ENCODE measurements at places on chromosomes 16 and 17.
A peak's percentile ranks its signal among the peaks of the same experiment; 100 is the strongest.

DNA sequence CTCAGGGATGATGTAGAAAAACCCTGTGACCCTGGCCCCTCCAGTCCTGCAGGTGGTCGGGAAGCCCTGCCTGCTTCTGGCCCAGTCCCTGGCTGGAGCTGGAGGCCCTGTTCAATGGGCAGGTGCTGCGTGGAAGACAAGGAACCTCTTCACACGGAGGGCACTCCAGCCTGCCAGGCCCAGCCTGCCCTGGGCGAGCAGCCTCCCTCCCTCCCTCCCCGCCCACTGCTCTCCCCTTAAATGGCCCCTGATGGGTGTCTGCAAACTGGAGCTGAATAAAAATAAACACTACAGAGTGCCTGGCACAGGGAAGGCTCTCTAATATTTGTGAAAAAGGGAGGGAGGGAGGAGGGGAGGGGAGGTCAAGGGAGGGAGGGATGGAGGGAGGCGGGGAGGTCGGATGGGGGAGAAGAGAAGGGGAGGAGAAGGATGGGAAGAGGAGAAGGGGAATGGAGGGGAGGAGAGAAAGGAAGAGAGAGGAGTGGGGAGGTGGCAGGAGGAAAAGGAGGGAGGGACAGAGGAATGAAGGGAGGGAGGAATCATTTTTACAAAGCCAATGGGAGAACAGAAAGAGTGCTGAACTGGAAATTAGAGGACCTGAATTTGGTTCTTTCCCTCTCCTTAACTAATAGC is 222.8 kb upstream of the TNRC6C start:
- no peak for DNase-seq

DNA sequence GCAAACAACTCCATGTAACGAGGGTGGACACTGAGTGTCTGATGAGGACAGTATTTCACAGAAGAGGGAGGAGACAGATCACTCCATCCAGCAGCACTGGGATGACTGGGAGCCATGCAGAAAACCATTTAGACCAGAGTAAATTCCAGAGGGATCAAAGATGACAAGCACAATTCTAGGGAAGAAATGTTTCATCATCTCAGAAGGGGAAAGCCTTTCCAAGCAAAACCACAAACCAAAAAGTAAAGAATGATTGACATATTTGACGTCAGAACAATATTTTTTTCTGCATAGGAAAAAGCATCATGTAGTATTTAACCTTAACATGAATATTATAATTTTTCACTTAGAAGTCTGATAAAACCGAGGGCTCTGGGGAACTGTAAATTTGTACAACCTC is 4.8 kb downstream of the DNASE1 start:
- DNase-seq = no peak

GRCh38 chr17:8292639-8293395 is 2.4 kb downstream of the SLC25A35 start:
- DNase-seq = peak; percentile 17

- no peak for DNase-seq
Measured at GRCh38 chr17:78412403-78412802, 34.0 kb downstream of the PGS1 start.

DNA sequence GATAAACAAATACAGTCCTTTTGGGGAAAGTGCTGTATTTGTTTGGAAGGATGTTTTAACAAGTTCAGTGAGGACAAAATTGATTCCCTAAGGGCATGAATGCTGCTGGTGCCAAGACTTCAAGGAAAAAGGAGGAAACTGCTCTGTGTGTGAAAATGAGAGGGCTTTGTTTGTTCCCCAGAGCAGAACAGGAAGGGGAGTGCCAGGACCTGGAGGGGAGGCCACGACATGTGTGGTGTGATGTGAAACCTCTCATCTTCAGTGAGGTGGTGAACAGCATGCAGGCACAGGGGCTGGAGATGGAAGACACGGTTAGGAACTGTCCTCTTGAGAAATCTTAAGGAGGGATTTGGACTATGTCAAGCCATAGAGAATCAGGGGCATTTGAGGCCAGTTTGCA is 46.6 kb upstream of the GRIN2A start:
- no peak for DNase-seq

- no peak for DNase-seq
Measured at GRCh38 chr17:67528751-67529436, 151.8 kb downstream of the PITPNC1 start.

- no peak for DNase-seq
Measured at GRCh38 chr17:20998571-20999043, 44.2 kb downstream of the USP22 start.

GRCh38 chr17:16585796-16586195 is 16.8 kb upstream of the ZNF287 start:
- DNase-seq = no peak

DNA sequence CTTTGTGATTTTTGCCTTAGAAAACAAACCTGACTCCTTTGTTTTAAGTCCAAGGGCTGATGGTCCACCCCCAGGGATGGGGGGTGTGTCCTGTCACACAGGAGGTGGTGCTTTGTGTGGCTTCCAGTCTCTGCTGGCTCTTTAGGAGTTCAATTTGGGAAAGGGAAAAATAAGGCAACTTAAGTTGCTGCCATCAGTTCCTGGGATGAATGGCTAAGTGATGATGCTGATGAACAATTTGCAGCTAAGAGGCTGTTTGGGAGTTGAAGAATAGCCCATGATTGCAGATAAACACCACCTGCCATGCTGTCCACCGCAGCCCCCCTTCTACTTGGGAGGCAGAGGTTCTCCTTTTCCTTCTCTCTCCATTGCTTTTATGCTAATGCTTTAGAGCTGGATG is 40.2 kb downstream of the ARL4D start:
- DNase-seq = no peak

- DNase-seq = no peak
Measured at GRCh38 chr17:2608350-2608913, 15.0 kb downstream of the PAFAH1B1 start.

DNA sequence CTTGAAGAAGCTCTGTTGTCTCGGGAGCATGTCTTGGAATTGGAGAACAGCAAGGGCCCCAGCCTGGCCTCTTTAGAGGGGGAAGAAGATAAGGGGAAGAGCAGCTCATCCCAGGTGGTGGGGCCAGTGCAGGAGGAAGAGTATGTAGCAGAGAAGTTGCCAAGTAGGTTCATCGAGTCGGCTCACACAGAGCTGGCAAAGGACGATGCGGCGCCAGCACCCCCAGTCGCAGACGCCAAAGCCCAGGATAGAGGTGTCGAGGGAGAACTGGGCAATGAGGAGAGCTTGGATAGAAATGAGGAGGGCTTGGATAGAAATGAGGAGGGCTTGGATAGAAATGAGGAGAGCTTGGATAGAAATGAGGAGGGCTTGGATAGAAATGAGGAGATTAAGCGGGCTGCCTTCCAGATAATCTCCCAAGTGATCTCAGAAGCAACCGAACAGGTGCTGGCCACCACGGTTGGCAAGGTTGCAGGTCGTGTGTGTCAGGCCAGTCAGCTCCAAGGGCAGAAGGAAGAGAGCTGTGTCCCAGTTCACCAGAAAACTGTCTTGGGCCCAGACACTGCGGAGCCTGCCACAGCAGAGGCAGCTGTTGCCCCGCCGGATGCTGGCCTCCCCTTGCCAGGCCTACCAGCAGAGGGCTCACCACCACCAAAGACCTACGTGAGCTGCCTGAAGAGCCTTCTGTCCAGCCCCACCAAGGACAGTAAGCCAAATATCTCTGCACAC is 21.2 kb downstream of the AKAP1 start:
- no peak for DNase-seq

DNA sequence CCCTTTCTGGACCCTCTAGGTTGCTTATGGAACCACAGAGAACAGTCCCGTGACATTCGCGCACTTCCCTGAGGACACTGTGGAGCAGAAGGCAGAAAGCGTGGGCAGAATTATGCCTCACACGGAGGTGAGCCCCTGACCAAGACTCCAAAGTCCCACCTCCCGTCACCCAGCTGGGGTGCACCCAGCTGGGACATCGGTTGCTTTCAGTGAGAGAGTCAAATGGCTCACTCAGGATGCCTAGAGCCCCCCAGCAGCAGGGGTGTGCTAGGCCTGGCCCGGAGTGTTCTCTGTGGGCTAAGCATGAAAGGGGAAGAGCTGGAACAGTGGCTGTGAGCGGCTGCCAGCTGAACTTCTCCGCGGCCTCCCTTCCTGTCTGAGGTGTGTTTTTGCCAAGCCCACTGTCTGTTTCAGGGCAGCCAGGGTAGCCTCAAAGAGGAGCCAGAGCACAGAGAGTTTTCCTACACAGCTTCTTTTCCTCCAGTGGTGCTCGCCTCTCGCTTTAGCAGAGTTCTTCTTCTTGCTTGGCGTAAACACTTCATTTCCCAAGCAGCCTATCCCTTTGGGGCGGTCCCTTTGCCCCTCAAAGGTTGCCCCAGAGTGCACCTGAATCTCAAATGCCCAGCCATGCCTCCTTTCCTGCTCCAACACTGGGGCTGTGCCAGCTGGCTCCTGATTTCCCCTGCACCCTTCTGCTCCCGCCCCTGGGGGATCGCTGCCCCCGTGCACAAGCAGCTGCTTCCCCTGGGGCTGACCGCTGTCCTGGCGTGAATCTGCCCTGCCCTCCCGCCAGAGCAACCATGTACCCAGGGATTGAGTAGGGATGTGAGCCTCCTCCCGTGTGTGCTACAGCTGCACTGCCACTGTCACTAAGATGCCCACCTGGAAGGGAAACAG is 2.6 kb upstream of the CHAD start:
- no peak for DNase-seq

DNA sequence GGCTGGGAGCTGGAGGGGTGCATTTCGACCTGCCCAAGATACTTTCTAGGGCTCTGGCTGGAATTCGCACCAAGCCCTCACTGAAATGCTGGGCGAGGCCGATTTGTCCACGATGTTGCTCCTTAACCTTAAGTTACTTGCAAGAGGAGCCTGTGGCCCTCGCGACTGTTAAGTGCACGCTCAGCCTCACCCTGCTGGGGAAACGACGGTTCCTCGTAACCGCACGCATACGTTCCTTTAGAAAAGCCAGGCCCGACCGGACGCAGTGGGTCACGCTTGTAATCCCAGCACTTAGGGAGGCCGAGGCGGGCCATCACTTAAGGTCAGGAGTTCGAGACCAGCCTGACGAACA is 607 bp upstream of the NCOR1 start:
- DNase-seq = peak; percentile 43

DNA sequence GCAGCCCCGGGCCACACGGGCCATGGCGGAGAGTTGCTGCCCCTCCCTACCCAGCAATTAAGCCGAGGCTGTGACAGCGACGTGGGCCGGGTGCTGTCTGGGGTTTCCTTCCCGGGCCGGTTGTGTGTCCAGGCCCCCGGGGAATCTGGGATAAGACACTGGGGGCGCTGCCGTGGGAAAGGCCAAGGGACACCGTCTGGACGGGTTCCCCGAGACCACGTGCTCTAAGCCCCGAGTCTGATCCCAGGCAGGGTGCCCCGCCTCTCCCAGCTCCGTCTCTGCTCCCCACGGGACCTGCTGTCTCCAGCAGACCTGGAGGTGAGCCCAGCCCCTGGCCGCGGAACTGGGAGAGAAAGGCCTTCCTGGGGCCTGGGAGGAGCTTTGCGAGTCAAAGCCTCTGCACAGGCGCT is 92.2 kb downstream of the IRX3 start:
- DNase-seq = no peak

DNA sequence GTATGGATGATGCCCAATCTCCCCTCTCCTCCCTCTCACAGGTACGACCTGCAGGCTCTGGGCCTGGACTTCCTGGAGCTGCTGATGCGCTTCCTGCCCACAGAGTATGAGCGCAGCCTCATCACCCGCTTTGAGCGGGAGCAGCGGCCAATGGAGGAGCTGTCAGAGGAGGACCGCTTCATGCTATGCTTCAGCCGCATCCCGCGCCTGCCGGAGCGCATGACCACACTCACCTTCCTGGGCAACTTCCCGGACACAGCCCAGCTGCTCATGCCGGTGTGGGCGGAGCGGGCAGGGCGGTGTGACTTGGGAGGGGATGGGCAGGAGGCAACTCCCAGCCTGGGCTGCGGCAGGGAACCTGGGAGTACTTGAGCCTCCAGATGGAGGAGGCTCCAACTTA is 18.1 kb downstream of the SPATA32 start:
- DNase-seq = no peak

GRCh38 chr16:23079675-23080301 is 69.5 kb downstream of the USP31 start:
- DNase-seq = no peak

DNA sequence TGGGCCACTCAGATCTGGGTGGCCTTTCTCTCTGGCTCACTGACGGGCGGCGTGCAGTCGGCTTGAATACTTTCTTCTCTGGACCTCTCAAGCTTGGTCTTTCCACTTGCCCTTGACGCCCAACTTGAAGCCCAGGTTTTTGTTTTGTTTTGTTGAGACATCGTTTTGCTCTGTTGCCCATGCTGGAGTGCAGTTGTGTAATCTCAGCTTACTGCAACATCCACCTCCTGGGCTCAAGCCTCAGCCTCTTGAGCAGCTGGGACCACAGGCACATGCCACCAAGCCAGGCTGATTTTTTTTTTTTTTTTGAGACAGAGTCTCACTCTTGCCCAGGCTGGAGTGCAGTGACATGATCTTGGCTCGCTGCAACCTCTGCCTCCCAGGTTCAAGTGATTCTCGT is 22.7 kb upstream of the KIF19 start:
- DNase-seq = no peak

DNA sequence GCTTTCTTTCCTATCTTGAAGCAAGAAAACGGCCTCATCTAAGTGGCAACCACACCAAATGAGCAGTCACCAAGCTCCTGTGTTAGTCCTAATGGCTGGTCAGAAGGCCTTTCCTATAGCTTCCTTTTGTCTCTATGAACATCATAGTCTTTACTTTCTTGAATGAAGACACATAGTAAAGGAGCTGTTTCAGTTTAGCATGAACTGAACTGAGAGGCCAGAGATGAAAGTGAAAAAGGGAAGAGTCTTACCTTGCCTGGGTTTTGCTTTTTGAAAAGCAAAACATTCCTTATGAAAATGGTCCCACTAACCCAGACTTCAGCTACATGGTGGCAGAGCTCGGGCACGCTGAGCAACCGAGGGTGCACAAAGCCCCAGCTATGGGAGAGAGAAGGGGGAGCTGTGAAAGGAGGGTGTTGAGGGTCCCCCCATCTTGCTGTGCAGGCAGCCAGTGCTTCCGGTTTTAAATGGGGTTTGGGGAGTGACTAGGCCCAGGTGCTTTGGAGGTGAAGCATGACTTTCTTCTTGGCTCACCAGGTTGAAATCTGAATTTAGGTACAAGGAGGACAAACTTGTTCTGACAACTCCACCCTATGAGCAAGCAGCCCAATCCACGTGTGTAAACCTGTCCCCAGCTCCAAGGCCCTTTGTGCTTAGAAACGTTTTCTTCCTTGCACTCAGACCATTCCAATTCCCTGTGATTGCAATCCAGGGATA is 9.1 kb upstream of the PSMC3IP start:
- DNase-seq = no peak

DNA sequence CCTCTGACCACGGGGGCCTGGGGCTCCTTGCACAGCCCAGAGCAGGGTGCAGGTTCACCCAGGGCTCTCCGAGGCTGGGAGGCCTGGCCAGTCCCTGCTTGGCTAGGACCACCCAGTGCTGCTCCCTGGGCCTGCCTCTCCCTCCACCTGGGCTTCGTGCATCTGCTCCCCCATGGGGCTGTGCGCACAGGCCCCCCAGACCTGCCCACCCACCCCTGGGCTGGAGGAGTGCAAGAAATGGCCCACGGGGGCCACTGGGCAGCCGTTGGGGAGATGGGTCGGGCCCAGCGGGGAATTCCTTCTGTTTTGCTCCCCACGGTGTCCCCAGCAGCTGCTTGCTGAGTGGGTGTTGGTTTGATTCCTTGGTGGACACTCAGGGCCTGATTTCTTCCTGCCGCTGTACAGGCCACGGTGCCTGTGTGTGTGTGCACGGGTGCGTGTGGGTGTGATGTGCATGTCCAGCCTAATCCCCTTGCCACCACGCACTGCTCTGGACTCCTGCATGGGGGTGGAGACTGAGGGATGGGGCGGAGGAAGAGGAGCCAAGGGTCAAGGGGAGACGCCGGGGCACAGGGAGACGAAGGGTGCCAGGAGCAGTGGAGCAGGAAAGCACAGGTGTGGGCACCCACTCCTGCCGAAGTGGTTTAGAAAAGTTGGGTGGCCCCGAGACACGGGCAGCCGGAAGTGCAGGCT is 8.5 kb downstream of the PRSS27 start:
- no peak for DNase-seq
